T follicular helper cell (primary cell): ENCODE measurements at places on chromosomes 1 and 21.
A peak's percentile ranks its signal among the peaks of the same experiment; 100 is the strongest.

DNA sequence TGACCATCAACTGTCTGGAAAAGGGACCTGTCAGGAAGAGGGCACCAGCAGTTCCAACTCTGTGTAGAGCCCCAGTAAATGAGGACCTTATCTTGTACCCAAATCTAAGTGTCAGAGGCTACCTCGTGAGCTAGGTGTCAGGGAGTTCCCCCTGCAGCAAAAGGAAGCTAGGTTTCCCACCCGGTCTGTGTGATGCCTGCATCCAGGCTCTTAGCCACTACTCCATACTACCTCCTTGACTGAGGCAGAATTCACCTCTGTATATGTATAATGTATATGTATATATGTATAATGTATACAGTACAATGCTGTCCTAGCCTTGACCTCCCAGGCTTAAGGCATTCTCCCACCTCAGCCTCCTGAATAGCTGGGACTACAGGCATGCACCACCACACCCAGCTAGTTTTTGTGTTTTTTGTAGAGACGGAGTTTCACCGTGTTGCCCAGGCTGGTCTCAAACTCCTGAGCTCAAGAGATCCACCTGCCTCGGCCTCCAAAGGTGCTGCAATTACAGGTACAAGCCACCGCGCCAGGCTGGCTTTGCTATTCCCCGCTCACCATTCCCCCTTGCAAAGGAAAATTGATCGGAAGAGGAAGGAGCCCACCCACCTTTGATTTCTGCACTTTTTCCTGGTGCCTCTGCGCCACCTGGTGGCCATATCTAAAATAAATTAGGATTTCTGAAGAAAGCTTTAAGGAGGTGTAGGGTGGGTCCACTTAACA, 15.7 kb upstream of the LUZP1 start:
- no peak for DNase-seq

- no peak for DNase-seq
Measured at GRCh38 chr1:226480461-226480860, 68.1 kb upstream of the STUM start.

DNA sequence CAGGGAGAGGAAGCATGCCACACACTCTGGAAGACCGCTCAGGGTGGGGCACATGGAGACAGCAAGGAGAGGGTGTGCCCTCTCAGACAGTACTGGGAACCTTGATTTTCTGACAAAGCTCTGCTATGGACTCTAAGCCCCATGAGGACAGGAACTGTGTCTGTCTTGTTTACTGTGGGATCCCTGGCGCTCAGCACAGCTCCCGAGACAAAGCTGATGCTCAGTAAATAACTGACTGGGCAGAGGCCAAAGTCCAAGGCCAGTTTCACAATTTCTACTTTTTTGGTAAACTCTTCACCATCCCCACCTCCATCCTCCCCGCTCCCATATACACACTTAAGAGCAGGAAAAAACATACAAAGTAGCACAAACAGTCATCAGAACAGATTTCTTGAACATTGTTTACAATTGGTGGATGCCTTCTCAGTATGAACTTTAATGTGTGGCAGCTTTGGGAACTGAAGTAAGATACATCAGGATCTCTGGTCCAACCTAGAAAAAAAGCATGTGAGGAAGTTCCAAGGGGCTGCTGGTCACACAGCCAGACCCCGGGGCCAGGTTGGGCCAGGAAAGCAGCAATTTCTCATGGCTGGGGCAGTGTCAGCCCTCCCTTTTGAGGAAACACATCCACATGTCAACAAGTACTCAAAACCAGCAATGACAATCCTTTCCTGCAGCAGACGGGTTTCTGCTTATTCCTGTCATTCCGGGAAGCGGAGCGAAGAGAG, 5.6 kb upstream of the AHCYL1 start:
- DNase-seq, result no peak

- no peak for DNase-seq
Measured at GRCh38 chr1:20308569-20308968, 17.9 kb downstream of the VWA5B1 start.

GRCh38 chr1:91527781-91528180, 27.1 kb downstream of the CDC7 start:
- DNase-seq, result no peak

GRCh38 chr1:81325397-81325796, 475.3 kb upstream of the ADGRL2 start:
- DNase-seq, result no peak

- no peak for DNase-seq
Measured at GRCh38 chr1:171081314-171081753, 9.4 kb upstream of the FMO3 start.

DNA sequence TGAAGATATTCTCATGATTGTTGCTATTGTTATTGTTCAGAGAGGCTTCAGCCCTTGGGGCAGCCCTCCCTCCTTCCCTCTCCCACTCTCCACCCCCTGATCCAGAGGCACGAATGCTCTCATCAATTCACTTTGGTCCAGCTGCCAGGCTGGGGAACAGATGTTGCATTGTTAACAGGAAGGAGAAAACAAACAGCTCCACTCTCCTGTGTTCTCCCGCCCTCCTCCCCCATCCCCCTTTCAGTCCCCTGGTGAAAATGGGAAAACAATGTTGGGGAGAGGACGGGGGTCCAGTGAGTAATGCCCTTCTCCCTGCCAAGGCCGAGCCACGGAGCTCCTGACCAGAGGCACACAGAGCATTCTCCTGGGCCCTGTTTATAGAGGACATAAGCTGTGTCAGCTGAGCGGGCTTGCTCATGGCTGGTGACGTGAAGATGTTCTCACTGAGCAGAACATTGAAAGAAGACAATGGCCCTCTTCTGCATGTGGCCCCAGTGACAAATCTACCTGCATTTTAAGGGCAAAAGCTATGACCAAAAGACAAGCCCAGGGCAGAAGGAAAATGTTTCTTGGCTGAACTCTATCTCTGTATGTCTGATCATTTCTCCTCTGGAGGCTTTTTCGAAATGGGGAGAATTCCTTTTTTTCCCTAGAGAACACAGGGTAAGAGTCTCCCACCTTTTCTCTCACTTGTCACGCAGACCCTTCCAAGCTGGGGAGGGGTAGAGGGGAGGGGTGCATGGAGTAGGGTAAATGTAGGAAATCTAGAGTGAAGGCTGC, 111.7 kb downstream of the GLUL start:
- no peak for DNase-seq

- no peak for DNase-seq
Measured at GRCh38 chr1:190273161-190273560, 204.5 kb downstream of the BRINP3 start.

DNA sequence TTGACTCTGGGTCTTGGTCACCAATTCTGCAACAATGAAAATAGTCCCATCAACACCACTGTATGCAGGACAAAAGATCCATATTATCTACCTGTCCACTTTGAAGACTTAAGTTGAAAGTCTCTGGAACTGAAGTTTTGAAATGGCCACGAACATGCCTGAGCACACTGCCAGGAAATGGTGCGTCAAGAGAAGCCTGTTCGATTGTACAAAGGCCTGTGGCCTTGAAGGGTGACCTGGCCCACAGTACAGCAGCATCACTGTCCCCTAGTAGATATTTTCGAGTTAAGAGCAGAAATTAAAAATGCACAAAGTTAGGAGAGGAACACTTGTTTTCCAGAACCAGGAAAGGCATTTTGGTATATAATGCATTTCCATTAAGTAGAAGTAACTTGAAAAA, 78.5 kb downstream of the BACH1 start:
- DNase-seq, result no peak

DNA sequence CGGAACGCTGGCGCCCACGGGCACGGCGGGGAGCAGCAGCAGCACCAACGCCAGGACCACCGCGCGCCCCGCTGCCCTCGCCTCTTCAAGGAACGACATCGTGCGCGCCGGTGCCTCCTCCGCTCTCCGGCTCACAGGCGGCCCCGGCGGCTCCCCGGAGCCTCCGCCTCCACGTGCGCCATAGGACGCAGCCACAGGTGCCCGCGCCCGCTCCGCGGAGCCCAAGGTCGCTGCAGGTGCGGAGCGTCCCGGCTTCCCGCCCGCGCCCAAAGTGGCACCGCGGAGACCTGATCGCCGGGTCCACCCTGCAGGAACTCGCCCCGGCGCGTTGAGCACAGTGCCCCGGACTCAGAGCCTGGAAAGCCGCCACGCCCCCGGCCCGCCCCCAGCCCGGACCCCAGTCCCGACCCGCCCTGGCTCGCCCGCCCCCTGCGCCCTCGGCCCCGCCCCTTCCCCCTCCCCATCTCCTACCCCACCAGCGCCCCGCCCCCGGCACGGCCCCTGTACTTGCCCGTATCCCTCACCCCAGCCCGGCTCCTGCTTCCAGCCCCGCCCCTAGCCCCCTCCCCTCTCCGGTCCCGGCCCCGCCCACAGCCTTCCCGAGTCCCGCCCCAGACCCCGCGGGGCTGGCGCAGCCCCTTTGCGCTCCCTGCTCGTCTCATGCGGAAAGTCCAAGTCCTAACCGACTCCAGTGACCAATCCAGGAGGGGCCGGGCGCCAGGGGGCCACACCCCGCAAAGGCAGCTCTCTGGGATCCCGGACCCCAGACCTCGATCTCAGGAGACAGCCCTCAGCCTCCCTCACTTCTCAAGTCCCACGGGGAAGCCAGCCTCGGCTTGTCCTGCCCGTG, at the start of gene MEGF6:
MEGF6 (minus strand) TSS at position 339 of the 850 bp plus-strand sequence; CDS start at position 99, 240 bp downstream.
- peak; percentile 45 for DNase-seq

DNA sequence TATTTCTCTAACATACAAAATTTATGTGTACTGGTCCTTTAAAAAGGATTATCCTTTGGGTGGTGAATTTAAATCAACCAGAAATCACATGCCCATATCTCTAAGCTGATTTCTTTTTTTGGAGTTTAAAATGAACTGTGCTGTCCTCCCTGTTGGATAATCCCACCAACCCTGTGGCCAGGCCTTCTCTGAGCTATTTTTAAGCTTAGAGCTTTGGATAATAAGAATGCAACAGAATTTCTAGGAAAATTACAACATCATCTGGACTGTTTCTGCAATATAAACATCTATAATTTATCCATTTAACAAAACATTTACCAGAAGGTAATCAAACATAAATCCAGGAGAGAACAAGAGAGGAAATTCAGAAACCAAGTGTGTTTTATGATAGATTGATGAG, 88.3 kb downstream of the LRRC40 start:
- no peak for DNase-seq

GRCh38 chr1:183365676-183366075, 52.5 kb downstream of the NMNAT2 start:
- DNase-seq, result no peak

DNA sequence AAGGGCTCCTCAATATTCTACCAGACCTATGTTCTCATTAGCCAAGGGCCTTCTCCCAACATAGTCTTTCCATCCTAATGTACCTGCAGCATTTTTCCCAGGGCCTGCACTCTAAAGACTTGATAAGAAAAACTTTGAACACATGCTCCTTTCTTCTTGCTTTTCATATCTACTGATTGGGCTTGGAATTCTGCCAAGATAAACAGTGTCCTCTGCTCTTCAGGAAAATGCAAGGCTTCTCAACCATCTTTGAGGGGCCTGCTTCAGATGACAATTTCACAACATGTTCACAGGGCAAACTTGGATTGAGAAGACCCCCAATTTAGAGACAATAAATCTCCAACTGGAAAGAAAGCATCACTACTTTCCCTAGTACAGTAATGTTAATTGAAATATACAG, 25.8 kb upstream of the PPT1 start:
- DNase-seq, result no peak

GRCh38 chr1:54278941-54279422, 79.0 kb downstream of the MRPL37 start:
- DNase-seq, result no peak

DNA sequence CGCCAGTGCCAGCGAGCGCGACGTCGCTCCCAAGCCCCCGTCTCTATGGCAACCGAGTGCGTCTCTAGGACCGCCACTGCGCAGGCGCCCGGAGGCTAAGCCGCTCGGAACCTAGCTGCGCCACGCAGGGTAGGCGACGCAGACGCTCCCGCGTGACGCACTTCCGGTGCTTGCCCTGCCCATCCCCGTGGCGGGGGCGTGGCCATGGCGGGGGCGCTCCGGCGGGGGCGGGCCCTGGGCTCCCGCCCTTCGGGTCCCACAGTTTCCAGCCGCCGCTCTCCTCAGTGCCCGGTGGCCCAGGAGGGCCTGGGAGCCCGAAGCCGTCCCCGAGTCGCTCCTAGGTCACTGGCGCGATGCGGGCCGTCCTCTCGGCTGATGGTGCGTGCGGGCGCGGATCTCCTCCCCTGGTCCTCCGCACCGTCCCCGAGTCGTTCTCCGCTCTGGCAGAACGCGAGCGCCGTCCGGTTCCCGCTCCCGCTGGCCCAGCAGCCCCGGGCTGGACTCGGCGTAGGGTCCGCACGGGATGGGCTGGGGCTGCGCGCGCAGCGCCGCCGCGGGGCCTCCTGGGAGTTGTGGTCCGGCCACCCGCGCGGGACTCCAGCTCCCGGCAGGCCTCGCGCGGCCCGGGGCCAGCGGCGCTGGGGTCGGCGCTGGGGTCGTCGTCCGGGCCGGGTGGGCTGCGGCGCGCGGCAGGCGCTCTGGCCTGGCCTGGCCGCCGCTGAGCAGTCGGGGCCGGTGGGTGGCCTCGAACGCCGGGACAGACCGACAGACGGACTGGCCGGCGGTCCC, at the start of gene MIB2:
MIB2 (plus strand) TSS at position 245 of the 789 bp plus-strand sequence. CDS start 7,953 bp downstream, outside the sequence.
- peak; percentile 98 for DNase-seq

DNA sequence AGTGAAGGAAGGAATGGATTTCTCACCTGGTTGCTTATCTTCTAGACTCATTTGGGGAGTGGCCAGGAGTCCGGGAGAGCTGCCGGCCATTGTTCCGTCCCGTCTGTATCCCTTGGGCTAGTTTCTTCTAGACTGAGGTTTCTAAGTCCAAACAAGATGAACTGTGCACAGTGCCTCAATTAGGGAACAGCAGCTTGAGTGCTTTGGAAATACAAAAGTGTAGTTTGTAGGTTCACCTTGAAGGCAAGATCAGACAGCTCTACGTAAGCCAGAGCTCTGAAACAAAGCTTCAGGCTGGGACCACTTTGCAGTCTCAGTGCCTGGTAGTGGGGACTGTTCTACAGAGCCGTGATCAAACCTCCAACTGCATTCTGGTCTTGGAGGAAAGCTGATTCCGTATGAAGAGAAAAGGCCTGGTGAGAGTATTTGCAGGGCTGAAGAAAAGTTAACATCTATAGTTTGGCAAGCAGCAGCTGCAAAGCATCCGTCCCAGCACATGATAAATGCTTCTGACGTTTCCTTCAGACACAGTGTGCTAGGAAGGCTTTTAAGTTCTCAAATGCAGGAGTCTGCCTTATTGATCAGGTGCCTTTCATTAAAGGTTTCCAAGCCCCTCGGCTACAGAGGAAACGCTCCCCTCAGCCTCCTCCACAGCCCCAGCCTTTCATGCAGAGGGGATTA, 432.8 kb downstream of the KIF26B start:
- DNase-seq, result no peak

DNA sequence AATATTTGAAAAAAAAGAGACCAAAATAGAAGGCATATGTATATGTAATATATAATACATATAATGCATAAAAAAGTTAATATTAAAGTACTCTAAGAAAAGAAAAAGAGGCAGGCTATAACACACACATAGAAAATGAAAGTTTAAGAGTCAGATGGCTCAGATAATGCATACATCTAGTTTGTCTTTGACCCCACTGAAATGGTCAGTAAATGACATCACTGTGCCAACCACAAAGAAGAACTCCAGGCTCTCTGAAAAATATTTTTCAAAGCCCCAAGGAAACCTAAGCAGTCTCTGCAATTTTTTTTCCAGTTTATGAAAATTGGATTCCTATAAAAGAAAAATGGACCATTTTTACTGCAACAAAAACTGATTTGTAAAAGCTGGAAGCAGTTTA, 55.4 kb upstream of the SCYL3 start:
- DNase-seq, result no peak
